Fibroblast of skin of left quadriceps (primary cell): ENCODE measurements at places on chromosomes 4 and X.

- no peak for DNase-seq
These were observed 48.2 kb upstream of the H2AZ1 start for GRCh38 chr4:99998062-99998867.

DNA sequence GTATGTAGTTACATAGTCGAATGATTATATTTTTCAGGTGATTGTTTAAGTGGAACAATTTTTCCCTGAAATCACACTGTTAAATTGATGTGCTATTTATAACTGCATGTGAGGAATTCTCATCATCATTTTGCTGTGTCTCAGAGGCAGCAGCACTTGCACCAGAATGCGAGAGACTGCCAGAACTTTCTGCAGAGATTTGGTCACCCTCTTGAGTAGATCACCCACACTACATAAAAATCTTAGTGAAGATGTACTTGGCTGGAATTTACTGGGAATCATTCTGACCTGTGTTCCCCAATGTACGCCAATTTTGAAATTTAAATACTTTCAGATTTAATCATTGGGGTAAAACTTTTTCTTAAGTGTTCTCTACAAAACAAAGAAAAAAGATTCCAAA is 5.4 kb downstream of the UGT2B4 start:
- DNase-seq = no peak

DNA sequence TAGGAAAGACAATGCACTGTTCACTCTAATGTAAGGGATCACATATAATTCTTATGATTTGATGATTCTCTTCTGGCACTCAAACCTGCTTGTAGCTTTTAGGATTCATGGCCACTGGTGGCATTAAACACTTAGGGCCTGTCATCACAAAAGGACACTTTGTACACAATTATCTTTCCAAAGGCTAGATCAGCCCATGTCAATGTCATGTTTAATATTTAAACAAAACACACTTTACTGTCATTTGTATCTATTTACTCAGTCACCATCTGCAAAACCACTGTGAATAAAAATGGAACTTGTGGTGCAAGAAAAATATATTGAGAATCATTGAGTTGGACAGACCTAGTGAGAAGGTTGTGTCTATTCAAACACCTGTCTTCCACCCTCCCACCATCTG is 83.6 kb upstream of the TTC29 start:
- DNase-seq = no peak

DNA sequence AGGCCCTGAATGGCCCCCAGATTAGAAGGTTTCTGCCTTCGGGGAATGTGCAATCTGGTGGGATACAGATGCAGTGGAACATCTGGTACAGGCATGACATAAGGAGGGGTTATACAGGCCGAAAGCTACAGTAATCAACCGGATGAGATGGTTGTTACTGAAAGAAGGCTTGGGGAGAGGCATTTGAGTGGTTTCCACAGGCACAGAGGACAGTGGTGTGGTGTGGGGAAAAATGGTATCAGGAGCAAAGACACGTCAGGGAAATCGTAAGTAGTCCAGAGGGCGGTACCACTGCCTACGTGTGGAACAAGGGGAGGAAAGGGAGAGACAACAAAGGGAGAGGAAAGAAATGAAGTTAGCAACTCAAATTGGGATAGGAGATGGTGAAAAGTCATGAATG is 3.0 kb downstream of the PDLIM3 start:
- DNase-seq = no peak

DNA sequence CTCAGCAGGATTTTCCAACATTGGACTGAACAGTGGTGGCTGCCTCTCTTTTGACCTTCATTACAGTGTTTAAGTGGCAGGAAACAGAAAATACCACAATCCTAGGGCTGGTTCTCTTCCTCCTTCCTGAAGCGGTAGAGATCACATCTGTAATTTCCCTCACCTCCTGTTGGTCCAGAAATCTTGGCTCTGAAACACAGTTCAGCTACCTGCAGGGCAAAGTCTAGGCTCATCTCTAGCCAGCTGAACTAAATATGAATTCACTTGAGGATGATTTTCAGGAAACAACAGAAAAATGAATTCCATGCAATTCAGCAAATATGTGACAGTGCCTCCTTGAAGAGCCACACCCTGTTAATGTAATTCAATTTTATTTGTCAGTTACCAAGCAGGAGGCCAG is 531.9 kb downstream of the INPP4B start:
- DNase-seq = no peak

DNA sequence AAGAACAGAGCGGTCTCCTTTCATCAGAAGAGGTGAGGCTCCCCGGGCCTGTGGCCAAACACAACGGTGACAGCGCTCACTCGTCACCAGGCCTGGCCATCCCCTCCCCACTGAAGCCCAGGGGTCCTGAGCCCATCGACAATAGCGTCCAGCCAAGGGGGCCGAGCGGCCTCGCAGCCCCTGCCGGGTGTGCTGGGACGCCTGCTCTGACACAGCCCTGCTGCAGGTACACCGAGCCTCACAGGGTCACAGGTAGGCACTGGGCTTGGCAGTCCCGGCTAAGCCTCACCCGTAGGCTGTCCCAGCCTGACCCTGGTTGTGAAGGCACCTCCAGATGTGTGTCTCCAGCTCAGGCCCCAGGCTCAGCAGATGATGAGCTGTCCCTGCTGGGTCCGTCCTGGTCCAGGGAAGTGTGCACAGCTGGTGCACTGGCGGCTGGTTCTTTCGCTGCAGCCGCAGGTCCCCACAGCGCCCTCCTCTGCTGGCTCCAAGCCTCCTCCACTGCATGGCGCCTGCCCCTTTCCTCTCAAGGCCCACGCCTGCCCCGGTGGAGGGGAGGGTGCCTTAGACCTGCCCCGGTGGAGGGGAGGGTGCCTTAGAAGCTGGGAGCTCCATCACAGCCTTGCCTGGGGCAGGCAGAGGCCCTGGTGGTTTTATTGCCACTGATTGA is 21.5 kb downstream of the UVSSA start:
- no peak for DNase-seq

DNA sequence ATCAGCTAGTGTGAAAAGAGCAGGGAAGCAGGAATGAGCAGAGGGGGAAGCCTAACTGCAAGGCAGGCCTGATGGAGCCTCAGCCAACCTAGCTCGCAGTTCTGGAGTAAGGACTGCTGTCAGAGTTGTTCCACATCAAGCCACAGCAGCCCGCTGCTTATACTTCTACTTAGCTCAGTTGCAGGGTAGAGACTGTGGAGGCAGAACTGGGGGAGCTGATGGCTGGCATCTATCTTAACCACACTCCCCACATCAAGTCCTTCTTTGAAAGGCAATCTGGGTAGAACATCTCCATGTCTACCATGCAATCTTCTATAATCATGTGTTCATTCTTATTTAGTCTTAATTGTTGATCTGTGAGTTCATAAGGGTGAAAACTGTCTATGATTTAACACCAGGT is 46.1 kb downstream of the DDX60 start:
- DNase-seq = no peak

DNA sequence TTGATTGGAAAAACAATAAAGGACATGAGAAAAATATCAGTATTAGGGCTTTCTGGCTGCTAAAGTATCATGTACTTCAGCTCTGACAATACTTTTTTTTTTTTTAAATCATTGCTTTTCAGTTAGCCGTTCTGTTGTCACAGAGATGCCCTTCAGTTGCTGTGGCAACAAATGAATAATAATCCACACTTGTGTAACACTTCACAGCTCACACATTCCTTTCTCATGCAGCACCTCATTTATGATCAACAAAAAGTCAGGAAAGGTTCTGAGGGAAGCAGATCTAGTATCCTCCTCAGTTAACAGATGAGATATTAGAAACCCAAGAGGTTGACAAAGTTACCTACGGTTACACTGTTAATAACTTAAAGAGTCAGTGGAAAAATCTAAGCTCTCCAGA is 444.2 kb upstream of the SLIT2 start:
- peak; percentile 49 for DNase-seq

GRCh38 chr4:37802068-37802666 is 24.3 kb upstream of the PGM2 start:
- DNase-seq = no peak

DNA sequence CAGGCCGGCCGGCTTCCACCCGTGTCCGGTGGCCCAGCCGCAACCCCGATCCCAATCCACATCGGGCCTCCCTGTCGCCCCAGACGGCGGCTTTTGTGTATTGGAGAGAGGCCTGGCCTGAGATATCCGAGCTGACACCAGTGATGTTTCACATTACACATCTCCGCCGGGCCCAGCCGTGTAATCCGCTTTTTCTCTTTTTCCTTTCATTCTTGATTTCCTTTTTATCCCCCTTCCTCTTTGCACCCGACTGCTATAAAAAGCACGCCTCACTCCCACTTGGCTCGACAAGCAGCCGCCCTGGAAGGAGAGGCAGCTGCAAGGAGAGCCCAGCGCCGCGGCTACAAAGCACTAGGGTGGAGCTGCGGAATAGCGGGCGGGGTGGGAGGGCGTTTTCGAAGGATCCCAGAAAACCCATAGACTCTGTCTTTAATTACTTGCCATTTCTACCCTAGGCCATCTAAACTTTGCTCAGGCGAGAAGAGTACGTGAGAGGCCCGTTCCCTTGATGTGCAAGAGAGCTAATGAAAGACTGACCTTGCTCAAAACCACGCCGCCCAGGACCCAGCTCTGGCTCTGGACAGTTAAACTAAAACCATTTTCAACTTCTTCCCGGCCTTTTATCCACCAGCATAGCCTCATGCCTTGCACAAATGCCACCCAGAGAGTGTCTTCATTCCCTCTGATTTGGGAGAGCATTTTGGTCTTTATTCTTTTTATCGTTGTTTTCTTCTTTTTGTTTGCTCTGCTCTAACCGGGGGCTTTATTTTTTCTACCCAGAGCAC is 3.2 kb downstream of the PITX2 start:
- DNase-seq = no peak

DNA sequence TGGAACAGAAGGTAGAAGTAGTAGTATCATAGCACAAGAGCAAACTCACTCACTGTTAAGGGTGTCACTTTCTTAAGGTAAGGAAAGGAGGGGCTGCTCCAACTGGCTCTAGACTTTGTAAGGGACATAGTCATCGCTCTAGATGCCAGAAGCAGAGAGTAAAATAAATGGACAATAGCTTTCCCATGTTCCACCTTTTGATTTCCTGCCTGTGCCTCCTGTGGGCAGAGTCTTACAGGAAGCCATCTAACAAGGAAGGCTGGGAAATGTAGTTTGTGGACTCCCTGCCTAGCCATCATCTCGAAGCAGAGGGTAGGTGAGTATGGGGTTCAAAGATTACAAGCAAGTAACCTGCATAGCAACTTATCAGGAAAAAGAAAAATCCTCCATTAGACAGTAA is 1.7 kb upstream of the METTL14 start:
- DNase-seq = no peak

DNA sequence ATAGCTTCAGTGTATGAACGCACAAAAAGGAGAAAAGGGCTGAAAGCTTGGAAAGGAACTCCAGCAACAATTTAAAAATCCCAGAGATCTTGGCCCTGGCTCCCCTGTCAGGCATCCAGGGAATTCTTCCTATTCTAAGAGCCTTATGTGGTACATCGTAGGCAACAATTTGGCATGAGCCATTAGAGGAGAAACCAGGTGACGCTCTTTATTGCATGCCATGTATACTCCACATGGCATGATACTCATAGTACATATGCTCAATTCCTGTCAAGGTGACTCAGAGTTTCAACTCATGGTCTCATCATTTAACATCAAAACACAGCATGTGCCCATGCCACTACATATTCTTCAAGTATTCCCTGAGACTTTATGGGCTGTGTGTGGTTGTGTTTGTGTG is 191.3 kb downstream of the OR13H1 start:
- no peak for DNase-seq

- no peak for DNase-seq
These were observed 119.6 kb downstream of the BTC start for GRCh38 chr4:74674750-74675149.

GRCh38 chrX:71158603-71159002 is 14.0 kb downstream of the NLGN3 start:
- DNase-seq = no peak

DNA sequence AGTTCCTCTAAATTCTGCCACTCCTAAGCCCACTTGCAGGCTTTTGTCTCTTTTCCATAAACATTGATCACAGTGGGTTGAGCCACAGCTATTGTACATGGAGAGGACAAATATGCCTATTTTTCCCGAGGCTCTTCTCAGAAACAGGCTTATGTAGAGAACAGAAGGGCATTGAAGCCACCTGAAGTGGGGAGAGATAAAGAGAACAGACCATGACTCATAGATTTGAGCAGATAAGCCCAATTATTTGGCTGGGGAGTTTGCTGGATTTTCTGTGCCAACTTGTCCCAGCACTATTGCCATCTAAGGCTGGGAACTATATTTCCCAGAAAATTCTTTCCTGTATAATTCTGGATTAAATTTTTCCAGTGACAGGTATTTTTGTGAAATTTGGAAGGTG is 446.1 kb upstream of the RPS6KA3 start:
- DNase-seq = no peak

DNA sequence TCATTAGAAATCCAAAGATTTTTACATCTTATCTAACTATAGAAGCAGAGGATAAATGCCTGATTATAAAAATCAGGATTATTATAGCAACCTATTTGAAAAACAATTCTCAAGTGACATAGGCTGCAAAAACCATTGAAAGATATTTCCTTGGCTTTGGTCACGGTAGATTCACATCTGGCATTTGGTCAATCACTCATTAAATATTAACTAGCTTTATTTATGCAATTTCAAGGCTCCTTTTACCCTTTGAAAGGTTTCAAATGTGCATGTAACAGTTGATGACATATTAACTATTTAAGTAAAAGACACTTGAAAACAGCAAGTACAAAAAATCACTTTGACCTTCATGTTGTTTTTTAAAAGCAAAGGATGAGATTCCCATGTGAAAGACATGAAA is 98.1 kb downstream of the MMRN1 start:
- no peak for DNase-seq

GRCh38 chr4:56048383-56048701 is 99.6 kb downstream of the CEP135 start:
- no peak for DNase-seq

DNA sequence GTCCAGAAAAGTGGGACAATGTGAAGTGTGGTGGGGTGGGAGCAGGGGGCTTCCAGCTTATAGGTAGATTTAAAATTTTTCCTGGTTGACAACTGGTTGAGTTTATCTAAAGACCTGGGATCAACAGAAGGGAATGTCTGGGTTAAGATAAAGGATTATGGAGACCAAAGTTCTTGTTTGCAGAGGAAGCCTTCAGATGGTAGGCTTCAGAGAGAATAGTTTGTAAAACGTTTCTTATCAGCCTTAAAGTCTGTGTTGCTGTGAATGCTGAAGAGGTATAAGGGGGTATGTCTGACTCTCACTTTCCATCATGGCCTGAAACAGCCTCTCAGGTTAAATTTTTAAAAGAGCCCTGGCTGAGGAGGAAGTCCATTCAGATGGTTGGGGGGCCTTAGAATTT is 20.5 kb downstream of the MGST2 start:
- no peak for DNase-seq

DNA sequence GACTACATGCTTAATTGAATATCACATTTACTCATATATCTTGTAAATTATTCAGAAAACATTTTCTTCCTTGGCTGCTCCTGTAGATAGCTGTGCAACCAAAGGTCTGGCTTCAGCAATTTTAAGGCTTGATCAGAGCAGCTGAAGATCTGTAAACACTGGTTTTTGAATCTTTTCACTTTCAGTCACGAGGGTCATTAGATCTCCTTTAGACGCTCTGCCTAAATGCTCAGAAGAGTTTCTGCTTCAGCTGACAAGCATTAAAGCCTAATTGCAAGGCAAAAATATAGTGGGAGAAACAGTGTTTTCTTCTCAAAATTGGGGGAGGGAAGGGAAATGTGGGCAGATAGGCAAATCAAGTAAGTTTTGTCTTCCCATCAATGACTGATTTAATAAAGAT is 25.7 kb downstream of the TRPC5 start:
- no peak for DNase-seq

- no peak for DNase-seq
These were observed 852.0 kb downstream of the PCDH18 start for GRCh38 chr4:136680271-136680670.

GRCh38 chr4:732911-733630 is 27.4 kb downstream of the PCGF3 start:
- DNase-seq = no peak
